ENCODE measurements at places on chromosomes 16 and 17.

- peak; percentile 35 for DNase-seq
Measured at GRCh38 chr17:73643001-73643851, 1.0 kb downstream of the SDK2 start.

DNA sequence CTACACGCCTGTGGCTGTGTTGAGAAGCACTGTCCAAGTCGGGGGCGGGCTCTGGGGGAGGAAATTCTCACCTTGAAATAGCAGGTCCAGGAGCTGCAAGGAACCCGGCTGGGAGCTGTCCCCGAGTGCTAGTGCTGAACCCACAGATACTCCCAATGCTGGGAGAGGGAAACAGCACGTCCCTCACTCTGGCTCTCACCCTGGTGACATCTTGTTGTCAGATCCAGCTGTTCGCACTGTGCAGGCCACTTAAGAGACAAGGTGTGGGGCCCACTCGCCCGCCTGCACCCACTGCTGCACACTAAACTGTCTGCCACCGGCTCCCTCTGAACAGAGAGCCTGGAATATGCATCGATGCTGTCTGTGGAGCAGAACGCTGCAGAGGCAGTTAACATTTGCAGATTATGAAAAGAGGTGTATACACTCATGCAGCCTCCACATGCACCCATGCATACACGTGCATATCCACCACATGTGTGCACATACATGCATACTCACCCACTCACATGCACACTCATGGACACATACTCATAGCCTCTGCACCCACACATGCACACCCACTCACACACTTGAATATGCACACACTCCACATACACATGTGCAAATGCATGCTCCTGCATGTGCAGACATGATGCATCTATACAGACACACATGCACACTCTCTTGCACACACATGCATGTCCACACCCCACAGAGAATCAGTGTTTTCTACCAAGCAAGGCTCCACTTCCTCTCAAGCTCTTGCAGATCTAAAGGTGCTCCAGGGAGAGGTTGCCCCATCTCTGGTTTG lies 42.0 kb downstream of the MGAT5B start:
- DNase-seq, result peak; percentile 61

GRCh38 chr16:4233431-4233830 lies 8.4 kb downstream of the SRL start:
- DNase-seq, result no peak

DNA sequence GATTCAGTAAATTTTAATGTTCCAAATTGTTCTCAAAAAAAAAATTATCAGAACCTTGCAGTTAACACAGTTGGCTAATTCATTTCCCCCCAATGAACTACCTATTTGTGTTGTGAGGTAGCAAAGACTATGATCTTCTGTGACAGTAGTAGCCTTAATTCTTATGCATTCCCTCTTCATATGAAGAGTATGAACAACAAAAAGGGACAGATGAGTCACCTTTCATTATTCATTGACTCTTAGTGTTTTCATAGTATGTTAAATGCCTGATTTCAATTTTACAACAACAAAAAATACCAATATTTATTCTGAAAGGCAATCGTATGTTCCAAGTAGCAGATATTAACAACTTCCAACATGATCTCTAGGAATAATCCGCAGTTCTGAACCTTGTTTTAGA lies 3.6 kb upstream of the SLFN11 start:
- DNase-seq, result no peak

DNA sequence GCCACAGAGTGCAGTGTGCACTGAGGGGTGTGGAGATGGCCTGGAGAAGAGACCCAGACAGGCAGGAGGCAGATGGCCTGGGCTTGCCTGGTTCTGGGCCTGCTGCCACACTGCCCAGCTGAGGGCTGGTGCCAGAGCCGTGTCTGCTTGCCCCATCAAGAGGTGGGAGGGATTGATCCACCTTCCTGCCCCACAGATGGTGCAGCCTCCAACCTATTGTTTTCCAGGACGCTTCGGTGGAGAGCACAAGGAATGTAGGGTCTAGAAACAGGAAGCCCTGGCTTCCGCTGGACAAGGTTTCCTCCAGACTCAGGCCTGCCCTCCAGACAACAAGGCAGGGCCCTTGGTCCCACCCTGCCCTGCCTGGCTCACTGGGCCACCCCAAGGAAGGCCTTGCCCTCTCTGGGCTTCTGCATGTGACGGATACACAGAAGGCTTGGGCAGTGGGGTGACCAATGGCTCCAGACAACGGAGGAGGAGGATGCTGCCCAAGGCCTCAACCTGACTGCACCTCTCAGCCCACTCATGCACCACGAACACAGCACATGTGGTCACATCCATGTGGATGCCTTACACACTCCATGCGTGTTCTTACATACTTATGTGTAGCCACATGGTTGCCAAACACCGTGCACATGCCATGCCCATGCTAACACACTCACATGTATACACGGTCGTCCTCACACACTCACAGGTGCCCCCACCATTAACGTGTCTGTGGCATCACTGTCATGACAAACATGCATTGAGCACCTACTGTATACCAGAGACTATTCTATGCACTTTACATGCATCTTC lies 6.5 kb upstream of the CDH5 start:
- no peak for DNase-seq

DNA sequence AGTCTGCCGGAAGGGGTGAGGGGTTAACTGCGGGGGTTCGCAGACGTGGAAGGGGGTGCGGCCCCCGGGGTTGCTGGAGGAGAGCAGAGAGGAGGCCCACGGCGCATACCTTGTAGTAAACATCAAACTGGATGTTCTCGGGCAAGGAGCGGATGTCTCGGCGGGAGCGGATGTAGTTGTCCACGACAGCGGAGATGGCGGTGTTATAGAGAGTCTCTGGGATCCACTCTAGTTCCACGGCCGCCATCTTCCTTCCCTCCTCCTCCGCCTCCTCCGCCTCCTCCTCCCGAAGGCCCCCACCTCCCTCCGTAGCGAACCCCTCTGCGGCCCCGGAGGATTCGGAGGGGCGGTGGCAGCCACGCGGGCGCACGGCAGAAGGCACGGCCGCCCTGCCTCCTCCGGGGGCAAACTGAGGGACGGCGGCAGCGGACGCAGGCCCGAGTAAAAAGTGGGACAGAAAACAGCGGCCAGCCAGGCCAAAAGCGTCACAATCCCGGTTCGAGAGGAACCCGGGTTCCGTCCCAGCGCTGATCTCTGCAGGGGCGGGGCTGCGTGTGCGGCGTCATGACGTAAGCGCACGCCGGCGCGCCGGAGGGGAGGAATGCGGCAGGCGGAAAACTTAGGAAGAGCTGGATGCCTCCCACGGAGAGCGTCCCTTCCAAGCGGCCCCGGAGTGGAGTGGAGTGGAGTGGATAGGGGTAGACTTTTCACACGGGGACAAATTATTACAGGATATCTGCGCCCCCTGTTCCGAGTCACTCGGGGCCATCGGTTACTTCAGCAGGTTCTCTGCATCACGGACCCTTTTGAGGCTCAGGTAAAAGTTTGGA lies at the start of gene APPBP2:
APPBP2 (minus strand) TSS at position 558 of the 830 bp plus-strand sequence; CDS start at position 247, 311 bp downstream.
- peak; percentile 83 for DNase-seq

GRCh38 chr17:67461228-67461780 lies 84.2 kb downstream of the PITPNC1 start:
- no peak for DNase-seq

GRCh38 chr17:27236717-27237315 lies 57.1 kb upstream of the WSB1 start:
- DNase-seq, result peak; percentile 88

DNA sequence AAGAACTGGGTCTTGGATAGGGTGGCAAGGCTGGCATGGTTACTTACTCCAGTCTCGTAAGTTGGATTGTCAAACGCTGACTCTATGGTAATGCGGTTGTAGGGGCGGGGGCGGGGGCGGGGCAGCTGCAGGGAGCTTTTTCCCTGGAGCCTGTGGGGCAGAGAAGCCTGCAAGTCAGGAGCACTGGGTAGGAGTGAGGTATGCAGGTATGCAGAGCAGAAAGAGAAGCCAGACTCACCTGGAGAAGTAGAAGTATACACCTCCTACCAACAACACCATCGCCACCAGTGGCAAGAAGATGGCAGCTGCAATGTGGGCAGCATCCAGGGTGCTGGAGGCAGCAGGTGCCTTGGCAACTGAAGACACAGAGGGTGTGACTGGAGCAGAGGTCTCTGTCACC lies 4.8 kb upstream of the PHF12 start:
- no peak for DNase-seq

DNA sequence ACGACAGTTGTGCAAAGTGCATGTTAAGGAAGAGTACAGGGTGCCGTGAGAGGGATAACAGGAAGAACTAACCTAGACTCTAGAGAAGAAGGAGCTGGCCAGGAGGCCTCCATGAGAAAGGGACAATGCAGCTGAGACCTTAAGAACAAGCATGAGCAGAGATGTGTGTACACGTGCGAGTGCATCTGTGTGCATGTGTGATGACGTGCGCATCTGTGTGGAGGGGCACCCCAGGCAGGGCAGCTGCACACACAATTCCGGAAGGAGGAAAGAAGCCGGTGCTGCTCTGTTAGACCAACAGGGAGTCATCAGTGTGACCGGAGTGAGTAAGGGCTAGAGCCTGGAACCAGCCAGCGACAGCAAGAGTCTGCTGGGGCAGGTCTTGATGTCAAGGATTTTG lies 7.6 kb upstream of the KIF19 start:
- no peak for DNase-seq

DNA sequence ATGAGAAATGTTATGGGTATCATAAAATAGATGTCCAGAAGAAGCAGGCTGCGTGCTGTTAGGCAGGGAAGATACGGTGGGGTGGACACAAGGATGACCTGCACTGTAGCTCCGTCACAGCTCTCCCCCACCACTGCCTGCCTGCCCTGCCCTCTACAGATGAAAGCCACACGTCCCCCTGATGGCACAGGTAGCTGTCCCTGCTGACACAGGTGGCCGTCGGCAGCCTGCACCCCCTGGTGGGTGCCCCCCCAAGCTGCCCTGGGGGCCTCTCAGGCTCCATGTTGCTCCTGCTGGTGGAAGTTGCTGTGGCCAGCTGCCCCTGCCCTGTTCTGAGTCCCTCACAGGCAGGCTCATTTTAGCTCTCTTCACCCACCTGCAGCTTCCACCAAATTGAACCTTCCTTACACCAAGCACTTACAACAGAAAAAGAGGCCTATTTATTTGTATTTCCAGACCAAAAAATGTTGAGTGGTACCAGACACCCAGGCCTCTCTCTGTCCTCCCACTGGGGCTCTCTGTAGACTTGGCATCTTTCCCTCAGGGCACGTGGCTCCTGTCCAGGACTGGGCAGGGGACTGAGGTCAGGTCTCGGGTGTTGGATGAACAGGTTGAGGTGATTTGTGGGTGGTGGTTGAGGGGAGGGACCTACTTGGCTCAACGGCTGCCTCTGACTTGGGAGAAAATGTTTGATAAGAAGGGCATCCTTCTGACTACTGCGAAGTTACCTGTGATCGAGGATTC lies 50.1 kb upstream of the CACNG5 start:
- DNase-seq, result no peak

- DNase-seq, result no peak
Measured at GRCh38 chr16:56506941-56507340, 12.9 kb downstream of the BBS2 start.

DNA sequence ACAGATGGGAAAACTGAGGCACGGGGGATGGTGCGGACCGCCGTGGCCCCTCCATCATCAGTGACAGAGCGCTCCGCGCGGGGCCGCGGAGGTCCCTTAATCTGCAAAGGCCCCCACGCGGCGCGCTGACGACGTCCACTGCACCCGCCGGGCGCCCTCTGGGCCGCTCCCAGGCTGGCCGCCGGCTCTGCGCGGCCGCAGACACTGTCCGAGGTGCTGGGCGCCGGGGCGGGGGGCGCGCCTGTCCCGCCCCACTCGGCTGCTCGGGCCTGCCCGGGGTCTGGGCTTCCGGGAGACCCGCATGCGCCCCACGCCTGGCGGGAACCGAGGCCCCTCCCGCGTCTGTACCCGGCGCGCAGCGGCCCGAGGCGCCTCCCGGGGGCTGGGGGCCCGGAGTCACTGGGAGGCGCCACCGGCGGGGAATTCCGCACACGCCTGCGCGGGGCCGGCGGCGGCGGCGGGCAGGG lies 550 bp upstream of the RNF213 start:
- peak; percentile 63 for DNase-seq

DNA sequence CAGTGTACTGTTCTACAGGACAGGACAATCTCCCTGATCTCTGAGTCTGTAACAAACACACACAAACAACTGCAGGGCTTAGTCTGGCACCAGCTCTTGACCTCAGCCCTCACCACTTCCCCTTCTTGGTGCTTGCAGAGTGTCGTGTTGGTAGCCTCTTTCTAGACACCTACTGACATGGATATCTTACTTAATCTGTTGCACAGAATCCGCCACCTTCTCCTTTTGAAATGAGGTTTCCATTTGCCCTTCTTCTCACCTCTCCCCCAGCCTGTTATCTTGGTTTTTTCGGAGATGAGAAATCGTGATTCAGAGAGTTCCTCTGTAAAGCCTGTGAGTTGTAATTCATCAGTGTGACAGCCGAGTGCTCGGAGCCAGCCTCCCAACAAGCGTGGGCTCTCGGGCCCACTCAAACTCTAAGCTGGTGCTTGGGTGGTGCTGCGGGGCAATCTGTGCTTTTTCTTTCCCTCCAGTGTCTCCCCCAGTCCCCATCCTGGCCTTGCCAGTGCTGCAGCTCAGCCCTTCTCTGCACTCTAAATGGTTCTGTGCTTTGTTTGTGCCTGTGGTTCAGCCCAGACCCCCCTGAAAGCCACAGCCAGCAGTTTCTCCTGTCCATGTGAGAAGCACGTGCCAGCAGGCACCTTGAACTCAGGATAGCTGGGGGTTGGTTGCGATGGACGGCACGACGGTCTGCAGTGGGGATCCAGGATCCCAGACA lies 28.1 kb downstream of the KIAA0513 start:
- peak; percentile 92 for DNase-seq

DNA sequence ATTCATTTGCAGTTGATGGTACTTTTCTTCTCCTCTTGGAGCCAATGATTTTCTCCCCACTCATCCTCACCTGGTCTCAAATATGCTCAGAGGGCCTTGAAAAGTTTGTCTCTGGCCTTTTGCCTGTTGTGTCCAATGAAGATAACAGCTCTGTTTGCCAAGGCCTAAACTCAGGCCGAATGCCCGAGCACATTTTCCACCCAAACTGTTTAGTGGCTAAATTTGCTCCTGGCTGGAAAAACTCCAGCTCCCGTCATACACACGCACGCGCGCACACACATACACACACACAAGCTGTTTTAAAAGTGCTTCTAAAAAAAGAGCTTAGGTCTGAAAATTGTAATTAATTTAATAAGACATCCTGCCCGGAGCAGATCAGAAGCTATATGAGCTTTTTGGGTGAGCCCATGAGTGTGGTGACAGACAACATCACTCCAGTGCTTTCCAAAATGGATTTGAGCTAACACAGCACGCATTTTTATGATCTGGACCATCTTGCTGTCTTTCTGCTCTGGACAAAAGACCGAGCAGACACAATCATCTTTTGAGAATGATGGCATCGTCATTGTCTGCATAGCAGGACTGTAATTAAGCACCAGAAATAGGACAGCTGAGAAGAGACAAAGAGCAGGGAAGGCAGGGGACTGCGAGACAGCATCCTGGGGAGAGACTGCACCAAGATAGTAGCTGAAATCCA lies 48.9 kb downstream of the IRX6 start:
- no peak for DNase-seq

DNA sequence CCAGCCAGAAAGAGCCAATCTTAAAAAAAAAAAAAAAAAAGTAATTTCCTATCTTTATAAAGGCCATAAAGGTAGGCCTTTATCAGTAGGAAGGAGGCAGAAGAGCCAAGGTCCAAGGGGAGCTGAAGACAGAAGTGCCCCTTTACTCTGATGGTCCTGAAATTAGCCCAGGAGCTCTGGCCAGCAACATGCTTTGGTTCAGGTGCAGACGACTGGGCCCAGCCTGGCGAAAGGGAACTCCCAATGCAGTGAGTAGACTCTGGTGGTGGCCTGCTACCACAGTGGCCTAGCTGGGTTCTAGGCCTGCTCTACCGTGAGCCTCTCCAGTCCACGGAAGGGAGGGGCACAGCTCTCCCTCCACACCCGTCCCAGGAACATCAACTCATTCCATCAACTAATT lies 23.1 kb upstream of the MEIOB start:
- no peak for DNase-seq

- peak; percentile 97 for DNase-seq
Measured at GRCh38 chr17:55750750-55751657, at the start of gene PCTP. PCTP (plus strand) TSS chr17:55751051; CDS start chr17:55751104, 53 bp downstream.
